ENCODE measurements at places on chromosomes 2 and 18.

GRCh38 chr2:97936199-97936598, 59.5 kb downstream of the TMEM131 start:
- no peak for DNase-seq

DNA sequence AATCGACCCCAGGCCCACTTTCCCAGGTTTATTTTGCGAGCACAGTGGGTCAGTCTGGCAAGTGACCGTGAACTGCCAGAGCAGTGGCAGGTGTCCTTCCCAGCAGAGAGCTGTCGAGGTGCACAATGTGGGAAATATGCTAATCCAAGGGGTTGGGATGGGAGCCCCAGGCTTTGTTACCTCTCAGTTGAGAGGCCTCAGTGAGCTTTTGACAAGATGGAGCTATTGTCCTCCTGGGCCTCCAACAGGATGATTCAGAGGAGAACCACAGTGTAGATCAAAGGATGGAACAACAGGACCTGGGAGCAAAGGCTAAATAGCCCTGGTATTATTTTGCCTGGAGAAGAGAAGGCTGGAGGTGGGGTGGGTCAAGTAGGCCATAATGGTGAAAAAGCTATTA, 150.8 kb downstream of the NCKAP5 start:
- no peak for DNase-seq

DNA sequence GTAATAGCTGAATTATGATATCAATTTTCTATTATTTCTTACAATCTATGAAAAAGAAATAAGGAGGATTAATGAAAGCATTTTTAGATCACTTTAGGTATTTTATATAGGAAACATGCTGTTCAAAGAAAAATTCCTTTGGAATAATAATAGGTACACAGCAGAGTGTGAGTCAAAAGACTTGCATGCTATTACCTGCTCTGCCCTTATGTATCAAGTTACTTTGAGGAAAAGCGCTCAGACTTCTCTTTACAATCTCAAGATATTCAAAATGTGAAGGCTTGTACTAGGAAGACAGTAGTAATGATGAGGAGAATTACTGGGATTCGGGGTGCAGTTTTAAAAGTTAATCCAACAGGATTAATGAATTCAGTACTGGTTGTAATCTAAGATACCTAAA, 29.1 kb upstream of the RNU4ATAC start:
- DNase-seq, result no peak

DNA sequence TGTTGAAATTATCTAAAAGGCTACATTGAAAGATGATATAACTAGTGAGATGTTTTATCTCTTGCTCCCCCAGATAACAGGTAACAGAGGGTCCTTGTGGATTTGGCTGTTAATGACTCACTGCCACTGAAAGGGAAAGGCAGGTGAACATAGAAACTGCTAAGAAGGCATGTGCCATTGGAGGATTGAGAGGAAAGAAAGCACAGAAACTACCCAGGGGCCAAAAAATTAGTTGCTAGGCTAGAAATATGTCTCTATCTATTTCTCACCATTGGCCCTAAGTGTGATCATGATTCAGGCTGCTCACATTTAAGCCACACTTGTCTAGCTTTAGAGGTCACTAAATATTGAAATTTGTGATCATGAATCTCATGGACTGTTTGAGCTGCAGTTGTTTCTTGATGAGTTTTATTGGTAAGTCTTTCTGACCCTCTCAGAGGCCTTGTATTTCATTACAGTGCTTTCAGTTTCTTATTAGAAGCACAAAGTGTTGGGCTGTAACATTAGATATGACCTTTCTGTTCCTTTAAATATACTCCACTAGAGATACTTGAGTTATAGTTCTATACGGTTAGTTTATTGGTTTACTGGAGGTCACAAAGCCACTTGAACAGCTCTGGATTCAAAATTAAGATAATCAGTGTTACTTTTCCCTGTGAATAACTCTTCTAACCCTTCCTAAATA, 26.2 kb downstream of the NAB1 start:
- no peak for DNase-seq

DNA sequence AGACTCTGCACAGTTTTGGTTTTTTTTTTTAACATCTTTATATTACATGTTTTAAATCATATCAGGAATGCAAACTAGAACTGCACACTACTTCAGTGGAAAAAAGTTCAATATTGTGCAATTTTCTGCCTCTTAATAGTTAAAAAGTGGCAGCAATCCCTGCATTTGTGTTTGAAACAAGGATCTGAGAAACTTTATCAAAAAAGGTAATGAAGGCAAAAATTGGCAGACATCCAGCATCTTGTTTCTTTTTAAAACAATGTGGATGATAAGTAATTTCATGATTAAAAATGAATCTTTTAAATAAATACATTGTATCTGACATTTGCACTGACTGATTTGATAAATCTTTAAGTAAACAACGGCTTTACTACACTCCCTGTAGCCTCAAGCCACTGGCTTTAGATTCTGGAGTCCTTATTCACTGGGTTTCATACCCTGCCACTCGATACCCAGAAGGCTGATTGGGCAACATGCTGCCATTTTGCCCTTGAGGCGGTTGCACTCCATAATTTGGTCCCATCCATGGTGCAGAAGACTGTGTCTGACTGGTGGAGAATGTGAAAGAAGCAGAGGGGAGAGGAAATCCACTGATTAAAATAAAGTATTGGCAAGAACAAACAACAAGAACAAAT, 21.6 kb upstream of the C2orf42 start:
- DNase-seq, result peak; percentile 19

- no peak for DNase-seq
Observed at GRCh38 chr2:109372171-109372568, 241.6 kb downstream of the SEPTIN10 start.

DNA sequence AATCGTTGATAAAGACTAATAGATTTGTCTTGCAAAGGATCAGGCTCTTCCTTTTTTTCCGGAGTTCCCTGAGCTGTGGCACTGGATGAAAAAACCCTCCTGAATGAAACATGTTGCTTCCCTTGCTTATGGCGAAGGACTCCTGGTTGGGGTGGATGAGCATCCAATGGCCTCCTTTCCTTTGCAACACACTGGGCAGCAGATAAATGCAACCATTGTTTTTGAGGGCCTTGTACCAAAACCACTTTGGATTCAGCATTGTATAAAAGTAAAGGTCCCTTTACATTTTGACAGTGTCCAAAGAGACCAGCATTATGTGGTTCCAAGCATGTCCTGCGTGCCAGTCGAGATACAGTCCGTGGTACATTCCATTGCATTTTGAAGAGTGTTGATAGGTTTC, 44.7 kb downstream of the FAM210A start:
- DNase-seq, result no peak

- DNase-seq, result no peak
Observed at GRCh38 chr18:49834258-49834657, 20.9 kb upstream of the ACAA2 start.

DNA sequence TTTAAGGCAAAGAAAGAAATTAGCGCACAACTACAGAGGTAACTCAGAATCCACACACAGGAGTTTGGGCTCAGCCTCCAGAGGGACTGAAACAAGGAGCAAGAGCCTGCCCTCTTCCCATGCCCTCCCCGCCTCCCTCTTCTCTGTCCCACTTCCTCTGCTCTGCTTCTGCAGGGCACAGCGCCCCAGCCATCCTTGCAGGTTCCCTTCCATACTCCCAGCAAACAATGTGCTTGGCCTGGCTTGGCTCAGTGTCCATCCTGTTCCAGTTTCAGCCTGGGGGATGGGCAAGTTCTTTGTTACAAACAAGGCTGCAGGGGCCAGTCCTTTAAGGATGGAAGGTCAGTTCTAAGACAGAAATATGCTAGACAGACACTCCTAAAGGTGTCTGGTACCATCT, 133.5 kb downstream of the CDH20 start:
- DNase-seq, result no peak

GRCh38 chr2:195472501-195473234, 184.4 kb upstream of the SLC39A10 start:
- DNase-seq, result no peak

DNA sequence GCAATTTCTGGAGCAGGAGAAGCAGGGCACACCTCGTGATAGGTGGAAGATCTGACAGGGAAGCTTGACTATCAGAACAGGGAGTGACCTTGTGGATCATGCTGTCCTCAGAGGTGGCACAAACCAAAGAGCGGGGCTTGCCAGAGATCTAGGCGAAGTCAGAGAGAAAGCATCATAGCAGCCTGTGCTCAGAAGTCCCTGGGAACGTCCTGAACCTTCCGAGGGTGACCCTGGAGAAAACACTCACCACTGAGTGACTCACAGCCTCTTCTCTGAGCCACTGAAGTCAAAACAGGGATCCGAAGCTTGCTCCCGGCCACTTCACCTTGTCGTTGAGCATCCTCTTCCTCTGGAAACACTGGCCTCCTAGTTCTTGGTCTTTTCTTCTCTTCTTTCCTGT, 56.7 kb downstream of the IL1R2 start:
- no peak for DNase-seq

DNA sequence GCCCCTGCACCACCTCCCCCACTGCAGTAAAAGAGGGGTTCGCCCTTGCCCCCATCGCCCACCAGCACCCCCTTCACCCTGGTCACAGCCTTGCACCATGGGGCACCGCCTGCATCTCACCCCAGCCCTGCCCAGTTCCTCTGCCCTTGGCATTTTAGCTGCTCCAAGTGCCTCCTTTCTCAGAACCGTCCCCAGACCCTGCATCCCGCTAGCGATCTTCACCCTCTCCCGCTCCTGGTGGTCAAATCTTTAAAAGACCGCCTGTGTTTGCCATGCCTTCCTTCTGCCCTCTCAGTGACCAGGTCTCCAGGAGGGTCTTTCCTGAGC, 114.7 kb upstream of the OTOS start:
- DNase-seq, result no peak

- DNase-seq, result no peak
Observed at GRCh38 chr2:80496775-80497174, 192.2 kb upstream of the LRRTM1 start.

GRCh38 chr2:80329491-80329890, 24.9 kb upstream of the LRRTM1 start:
- no peak for DNase-seq

GRCh38 chr2:62660582-62661262, 44.8 kb upstream of the EHBP1 start:
- DNase-seq, result no peak

- no peak for DNase-seq
Observed at GRCh38 chr2:120243211-120243610, 9.4 kb upstream of the RALB start.

DNA sequence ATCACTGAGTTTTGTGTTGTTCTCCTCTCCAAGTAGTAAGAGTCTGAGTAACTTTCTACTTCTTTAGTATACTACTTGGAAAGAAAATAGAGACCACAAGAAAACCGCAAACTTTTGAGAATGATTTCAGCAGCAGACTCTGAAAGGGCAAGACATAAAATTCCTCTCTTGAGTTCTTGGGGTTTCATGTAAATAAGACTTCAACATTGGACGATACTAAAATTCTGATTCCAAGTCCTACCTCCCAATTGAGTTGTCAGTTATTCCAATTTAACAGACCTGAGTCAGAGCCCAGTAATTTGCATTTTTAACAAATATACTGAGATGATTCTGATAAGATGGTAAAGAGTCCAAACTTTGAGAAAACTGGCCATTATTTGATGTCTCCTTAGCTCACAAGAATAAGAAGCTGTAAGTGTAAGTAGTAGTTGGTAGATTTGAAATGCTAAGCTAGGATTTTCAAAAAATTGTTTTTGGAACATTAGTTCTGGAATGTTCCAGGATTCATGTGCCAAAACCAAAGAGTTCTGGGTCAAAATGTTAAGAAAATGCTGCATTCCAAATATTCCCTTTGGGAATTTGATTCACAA, 261.6 kb upstream of the SPOPL start:
- DNase-seq, result no peak

GRCh38 chr2:70569559-70569958, 15.9 kb upstream of the TGFA start:
- no peak for DNase-seq

DNA sequence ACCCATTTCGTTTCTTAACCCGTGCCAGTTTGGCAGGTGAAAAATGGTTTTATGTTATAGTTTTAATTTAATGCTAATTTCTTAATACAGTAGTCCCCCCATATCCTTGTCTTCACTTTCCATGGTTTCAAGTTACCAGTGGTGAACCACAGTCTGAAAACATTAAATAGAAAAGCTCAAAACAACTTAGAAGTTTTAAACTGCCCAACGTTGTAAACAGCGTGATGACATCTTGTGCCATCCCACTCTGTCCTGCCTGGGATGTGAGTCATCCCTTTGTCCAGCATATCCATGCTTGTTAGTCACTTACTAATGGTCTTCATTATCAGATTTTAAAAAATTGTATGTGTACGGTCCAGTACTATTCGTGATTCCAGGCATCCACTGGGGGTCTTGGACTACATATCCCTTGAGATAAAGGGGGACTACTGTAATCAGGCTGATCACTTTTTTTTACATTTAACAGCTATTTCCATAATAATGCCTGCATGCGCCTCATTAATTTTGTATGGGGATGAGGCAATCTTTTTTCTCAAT, 31.9 kb downstream of the SLC66A3 start:
- DNase-seq, result no peak

DNA sequence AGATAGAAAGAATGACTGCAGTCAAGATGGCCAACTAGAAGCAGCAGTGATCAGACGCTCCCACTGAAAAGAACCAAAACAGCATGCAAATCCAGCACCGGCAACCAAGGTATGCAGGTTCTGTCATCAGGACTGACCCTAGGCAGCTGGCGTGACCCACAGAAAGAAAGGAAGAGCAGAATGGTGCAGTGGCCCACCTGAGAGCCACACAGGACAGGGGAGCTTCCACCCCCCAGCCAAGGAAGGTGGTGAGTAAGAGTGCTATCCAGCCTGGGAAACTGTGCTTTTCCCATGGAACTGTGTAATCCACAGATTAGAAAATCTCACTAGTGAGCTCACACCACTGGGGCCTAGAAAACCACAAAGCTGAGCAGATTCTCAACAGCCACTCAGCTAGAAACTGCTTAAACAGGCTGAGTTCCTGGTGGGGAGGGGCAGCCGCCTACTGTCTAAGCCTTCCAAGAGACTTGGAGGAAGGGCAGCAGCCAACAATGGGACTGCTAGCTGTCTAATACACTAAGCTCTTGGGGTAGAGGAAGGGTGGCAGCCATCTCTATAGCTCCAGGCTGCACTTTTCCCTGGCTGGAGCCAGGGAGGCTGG, 127.9 kb downstream of the EVA1A start:
- no peak for DNase-seq

- no peak for DNase-seq
Observed at GRCh38 chr2:134379293-134379692, 125.4 kb downstream of the MGAT5 start.

DNA sequence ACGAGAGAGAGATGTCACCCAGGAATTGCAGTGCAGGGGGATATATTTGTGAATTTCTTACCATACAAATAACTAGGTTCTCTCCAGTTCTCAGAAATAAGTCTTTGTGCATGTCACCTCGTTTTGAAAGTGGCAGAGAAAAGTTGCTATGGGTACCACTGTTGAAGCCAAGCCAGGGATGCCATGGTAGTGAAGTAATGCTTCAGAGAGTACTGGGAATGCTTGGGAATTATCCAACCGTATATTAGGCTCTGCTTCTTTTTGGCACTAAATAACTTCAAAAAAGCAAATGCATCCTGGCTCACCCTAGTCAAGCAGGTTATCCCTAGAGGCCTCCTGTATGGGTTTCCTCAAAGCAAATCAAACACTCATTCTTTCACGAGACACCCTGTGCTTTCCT, 50.7 kb upstream of the DDX18 start:
- DNase-seq, result no peak
